DND-41 (cell line): ENCODE measurements at places on chromosomes 1 and 21.

DNA sequence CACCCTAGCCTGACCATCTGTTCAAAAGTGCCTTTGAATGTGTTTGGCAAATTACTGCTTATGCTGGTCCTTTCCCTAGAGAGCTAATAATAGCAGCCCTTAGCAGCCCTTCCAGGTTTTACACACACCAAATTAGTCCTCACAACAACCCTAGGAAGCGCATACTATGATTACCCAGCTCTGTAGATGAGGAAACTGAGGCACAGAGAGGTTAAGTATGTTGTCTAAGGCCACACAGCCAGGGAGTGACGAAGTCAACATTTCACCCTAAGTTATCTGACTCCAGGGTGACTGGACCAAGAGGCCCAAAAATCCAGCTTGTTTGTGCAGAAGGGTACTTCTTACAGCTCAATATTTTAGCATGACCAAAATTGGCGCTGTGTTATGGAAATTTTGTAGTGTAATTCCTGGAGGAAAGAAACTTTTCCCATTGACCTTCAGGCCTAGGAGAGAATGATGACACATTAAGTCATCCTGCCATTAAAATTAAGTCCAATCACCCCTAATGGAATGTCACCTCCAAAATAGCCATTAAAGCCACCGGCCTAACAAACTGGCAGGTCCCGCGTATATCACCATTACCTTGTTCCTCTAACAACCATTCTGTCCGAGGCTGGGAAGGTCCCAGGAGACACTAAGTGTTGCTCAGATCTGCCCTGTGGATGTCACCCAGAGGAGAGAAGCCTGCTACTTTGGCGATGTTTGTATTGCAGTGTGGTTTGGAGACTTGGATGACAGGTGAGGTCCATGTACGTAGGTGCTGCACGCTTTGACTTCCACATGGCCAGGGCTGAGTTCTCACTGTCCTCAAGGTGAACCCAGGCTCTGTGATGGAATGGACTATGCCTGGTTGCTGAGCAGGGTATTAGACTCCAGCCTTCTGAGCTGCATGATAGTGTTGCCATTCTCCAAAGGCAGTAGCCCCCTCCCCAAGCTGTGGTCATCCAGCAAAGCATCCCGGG, 258.3 kb downstream of the TOMM20 start:
- no peaks in the 10 kb centered on the region for H3K4me1 ChIP-seq
- H3K27me3 ChIP-seq, result no peaks in the 10 kb centered on the region
- no peak overlapping the region for H3K4me3 ChIP-seq
- H3K27ac ChIP-seq, result no peak overlapping the region
- no peak for DNase-seq
- no peaks in the 10 kb centered on the region for H3K36me3 ChIP-seq

GRCh38 chr1:229913489-229913888, 153.5 kb upstream of the GALNT2 start:
- H3K4me1 ChIP-seq, result no peaks in the 10 kb centered on the region
- H3K27me3 ChIP-seq, result no peaks in the 10 kb centered on the region
- H3K36me3 ChIP-seq, result no peaks in the 10 kb centered on the region
- no peak overlapping the region for H3K27ac ChIP-seq
- no peak overlapping the region for H3K4me3 ChIP-seq

GRCh38 chr1:201538612-201539551, at the start of gene NAV1:
NAV1 (plus strand) TSS chr1:201539127; CDS start chr1:201622885, 83,758 bp downstream.
- H3K27me3 ChIP-seq, result peaks cover 32% of the 10 kb centered on the region
- H3K27ac ChIP-seq, result no peak within 1 kb of the TSS
- no peaks in the 10 kb centered on the region for H3K4me1 ChIP-seq
- no peak within 1 kb of the TSS for H3K4me3 ChIP-seq

GRCh38 chr21:15433091-15433490, 296.7 kb upstream of the USP25 start:
- no peak for DNase-seq
- H3K4me3 ChIP-seq, result no peak overlapping the region
- no peaks in the 10 kb centered on the region for H3K36me3 ChIP-seq

- no peaks in the 10 kb centered on the region for H3K27me3 ChIP-seq
- H3K36me3 ChIP-seq, result no peaks in the 10 kb centered on the region
- H3K4me1 ChIP-seq, result no peaks in the 10 kb centered on the region
- no peak for DNase-seq
- H3K27ac ChIP-seq, result no peak overlapping the region
Observed at GRCh38 chr1:61221642-61222041, 139.3 kb downstream of the NFIA start.

DNA sequence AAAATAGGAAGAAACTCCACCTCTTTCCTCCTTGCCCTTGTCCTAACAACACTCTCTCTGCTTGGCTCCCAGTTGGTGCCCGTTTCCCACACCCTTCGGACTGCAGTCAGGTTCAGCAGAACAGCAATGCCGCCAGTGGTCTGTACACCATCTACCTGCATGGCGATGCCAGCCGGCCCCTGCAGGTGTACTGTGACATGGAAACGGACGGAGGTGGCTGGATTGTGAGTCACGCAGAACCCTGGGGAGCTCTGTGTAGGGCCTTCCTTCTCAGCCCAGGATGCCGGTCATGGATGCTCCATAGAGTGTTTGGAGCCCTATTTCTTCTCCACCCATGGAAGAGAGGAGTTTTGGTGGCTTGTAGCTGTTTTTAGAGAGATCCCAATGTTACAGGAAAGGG, 60.9 kb downstream of the TNN start:
- no peaks in the 10 kb centered on the region for H3K36me3 ChIP-seq
- no peak overlapping the region for H3K27ac ChIP-seq
- DNase-seq, result no peak
- peaks cover 3% of the 10 kb centered on the region for H3K27me3 ChIP-seq
- no peak overlapping the region for H3K4me3 ChIP-seq
- peaks cover 7% of the 10 kb centered on the region; the same call in 1 of the 2 replicates for H3K4me1 ChIP-seq

DNA sequence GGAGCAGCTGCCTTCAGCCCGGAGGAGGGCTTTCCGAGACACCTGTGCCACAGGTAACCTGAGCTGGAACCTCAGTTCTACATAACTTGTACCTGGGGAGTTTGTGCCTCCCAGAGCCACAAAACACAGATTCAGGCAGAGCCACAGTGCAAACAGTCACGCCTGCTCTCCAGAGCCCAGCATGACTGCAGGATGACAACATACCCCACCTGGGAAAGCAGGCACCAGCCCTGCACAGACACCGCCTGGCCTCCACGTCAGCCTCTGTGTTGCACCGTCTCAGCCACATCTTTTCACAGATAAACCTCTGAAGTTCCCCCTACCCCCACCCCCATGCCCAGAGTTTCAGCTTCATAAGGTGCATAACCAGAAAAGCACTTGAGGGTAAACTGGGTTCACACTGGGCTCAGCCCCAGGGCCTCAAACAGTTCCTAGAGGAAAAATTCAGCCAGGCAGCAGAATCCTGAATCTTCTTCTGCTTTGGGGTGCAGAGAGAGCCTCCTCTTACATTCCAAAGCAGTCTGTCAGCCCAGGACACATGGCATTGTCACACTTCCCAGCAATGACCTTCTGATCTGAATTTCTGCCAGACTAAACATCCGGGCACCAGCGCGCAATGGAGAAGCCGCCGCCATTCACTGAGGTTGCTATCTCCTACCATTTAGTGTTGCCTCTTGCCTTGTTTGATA, 229.5 kb downstream of the TOMM20 start:
- peaks cover 8% of the 10 kb centered on the region for H3K4me1 ChIP-seq
- DNase-seq, result no peak
- no peaks in the 10 kb centered on the region for H3K36me3 ChIP-seq
- H3K4me3 ChIP-seq, result no peak overlapping the region
- no peak overlapping the region for H3K27ac ChIP-seq

GRCh38 chr1:240827786-240828185, 215.8 kb upstream of the GREM2 start:
- no peak for DNase-seq
- no peaks in the 10 kb centered on the region for H3K36me3 ChIP-seq
- no peaks in the 10 kb centered on the region for H3K4me1 ChIP-seq
- no peaks in the 10 kb centered on the region for H3K27me3 ChIP-seq
- H3K4me3 ChIP-seq, result no peak overlapping the region
- H3K27ac ChIP-seq, result no peak overlapping the region

- DNase-seq, result no peak
- H3K4me1 ChIP-seq, result no peaks in the 10 kb centered on the region
- no peaks in the 10 kb centered on the region for H3K27me3 ChIP-seq
- no peak overlapping the region for H3K4me3 ChIP-seq
- H3K27ac ChIP-seq, result no peak overlapping the region
Observed at GRCh38 chr1:219521325-219521724, 91.6 kb downstream of the ZC3H11B start.

DNA sequence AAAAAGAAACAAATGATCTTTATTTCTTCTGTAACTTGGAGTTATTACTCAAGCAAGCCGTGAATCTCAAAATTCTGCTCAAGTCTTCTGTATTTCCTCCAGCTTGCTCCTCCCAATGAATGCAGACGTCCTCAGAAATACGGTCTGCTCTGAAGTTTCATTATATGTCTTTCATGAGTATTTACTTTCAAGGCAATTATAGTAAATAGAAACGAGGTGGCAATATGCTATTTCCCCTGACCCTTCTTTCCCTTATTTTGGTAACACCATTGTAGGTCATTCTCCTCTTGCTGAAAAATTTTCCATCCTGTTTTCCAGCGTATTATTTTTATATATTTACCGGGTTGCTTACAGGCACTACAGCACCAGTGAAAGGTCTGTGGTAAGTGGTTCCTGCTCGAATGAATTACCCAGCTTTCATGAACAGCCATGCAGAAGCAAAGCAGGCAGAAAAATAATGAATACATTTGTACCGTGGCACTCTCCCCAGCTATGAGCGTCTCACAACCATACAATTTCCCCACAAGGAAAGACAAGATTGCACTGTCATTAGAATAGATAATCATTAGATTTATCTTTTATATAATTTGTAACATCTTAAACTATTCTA, 350.9 kb upstream of the PKN2 start:
- H3K36me3 ChIP-seq, result no peaks in the 10 kb centered on the region
- H3K4me3 ChIP-seq, result no peak overlapping the region
- no peaks in the 10 kb centered on the region for H3K27me3 ChIP-seq

- no peak overlapping the region for H3K27ac ChIP-seq
- no peak overlapping the region for H3K4me3 ChIP-seq
- H3K4me1 ChIP-seq, result no peaks in the 10 kb centered on the region
- no peaks in the 10 kb centered on the region for H3K36me3 ChIP-seq
Observed at GRCh38 chr1:207937204-207937603, 26.3 kb upstream of the CD34 start.

- no peaks in the 10 kb centered on the region for H3K4me1 ChIP-seq
- H3K27ac ChIP-seq, result no peak overlapping the region
- H3K27me3 ChIP-seq, result no peaks in the 10 kb centered on the region
- H3K4me3 ChIP-seq, result no peak overlapping the region
- DNase-seq, result no peak
Observed at GRCh38 chr21:44761011-44761729, 40.5 kb downstream of the UBE2G2 start.
